ENCODE measurements at places on chromosomes 13 and 19. TPM values are rescaled to one million over a fixed set of nuclear protein-coding genes. Genes with fewer than 3 reads are reported as not detected.

DNA sequence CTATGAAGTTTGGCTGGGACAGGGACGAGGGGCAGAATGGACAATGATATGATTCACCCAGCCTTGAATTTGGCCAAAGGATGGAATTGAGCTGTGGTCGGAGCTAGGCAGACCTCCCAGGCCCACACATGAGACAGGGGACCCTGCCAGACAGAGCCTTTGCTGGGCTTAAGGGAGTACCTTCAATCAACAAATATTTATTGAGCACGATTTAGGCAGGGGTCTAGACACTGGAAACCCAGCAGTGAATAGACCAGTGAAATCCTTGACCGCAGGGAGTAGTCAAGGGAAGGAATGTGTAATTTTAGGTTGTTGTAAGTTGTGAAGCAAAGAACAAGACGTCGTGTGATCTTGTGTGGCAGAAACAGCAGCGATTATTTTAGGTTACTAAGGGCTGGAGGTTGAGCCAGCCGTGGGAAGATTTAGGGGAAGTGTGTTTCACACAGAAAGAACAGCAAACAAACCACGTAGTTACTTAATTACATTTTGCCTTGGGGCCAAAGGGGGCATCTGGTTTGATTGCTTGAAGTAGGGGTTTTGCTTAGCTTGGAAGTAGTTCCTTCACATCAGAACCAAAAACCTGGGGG is 16.9 kb upstream of the AP1M2 start:
- DNase-seq: peak; percentile 85

DNA sequence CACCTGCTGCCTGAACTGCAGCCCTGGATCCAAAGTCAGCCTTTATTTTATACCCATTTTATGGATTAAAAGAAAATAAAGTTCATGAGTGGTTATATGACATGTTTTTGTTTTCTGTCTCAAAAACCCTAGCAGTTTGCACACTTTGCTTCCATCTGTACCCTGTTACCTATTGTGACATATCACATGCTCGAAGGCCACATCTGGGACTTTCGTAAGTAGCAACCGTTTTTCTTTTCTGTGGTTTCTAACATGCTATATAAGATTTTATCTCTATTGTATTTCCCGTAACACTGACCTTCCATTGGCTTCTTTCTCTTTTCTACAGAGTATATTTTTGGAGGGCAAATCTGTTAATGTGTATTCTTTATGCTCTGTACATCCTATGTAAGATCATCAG is 1007.2 kb downstream of the PCDH9 start:
- no peak for DNase-seq

GRCh38 chr19:39949026-39949747 is 14.8 kb upstream of the FCGBP start:
- no peak for DNase-seq

- no peak for DNase-seq
These were observed 107.3 kb downstream of the ZNF557 start for GRCh38 chr19:7176792-7177191.

Gene C1QTNF9B
- not detected for polyA plus RNA-seq
